Peyer's patch (tissue), 4 donors: ENCODE measurements at places on chromosomes 2 and 18.

DNA sequence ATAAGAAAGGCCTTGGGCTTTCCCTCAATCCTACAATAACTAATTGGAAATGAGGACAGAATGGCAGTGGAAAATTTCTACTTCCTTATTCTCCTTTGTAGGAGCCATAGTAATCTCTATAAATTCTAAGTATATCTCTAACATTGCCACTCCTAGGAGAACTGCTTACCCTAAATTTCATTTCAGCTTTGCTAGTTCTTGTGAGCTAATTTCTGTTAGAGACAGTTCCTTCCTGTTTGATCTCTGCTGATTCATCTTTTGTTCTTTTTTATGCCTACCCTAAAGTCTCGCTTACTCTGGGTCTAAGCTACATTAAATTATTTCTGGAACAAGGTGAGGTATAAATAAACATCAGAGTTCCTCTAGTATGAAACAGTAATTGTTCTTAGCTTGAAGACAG is 25.7 kb downstream of the ABHD3 start:
- DNase-seq: no peak
- no peak overlapping the region for H3K27ac ChIP-seq
- peaks cover 11% of the 10 kb centered on the region for H3K4me1 ChIP-seq
- H3K36me3 ChIP-seq: no peaks in the 10 kb centered on the region

DNA sequence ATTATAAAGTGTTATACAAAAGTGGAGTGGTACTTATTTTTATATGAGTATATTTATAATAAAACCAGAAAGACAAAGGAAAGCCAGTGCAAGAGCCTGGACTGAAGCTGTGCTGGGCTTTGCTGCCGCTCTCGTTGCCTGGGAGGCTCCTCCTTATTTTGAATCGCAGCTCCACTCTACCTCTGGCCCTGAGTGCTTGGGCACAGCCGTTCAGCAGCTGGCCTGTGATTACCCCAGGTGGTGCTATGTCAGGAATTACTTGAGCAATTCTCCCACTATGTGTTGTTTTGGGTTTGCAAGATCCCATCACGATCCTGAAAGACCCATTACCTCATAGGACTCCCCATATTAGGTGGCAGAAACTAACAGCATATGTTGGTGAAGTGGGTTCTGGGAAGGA is 53.0 kb upstream of the LCLAT1 start:
- H3K4me3 ChIP-seq: no peak overlapping the region
- no peaks in the 10 kb centered on the region for H3K36me3 ChIP-seq
- DNase-seq: no peak
- H3K27ac ChIP-seq: no peak overlapping the region

GRCh38 chr2:5111581-5111980 is 580.6 kb upstream of the SOX11 start:
- H3K4me1 ChIP-seq: no peaks in the 10 kb centered on the region
- H3K4me3 ChIP-seq: no peak overlapping the region
- no peaks in the 10 kb centered on the region for H3K27me3 ChIP-seq

GRCh38 chr2:234364661-234365060 is 132.2 kb downstream of the ARL4C start:
- H3K4me3 ChIP-seq: no peak overlapping the region
- DNase-seq: no peak
- no peaks in the 10 kb centered on the region for H3K27me3 ChIP-seq
- H3K36me3 ChIP-seq: no peaks in the 10 kb centered on the region
- no peaks in the 10 kb centered on the region for H3K4me1 ChIP-seq

GRCh38 chr2:51145761-51146160 is 113.8 kb upstream of the NRXN1 start:
- no peak overlapping the region for H3K27ac ChIP-seq
- H3K4me1 ChIP-seq: no peaks in the 10 kb centered on the region
- no peaks in the 10 kb centered on the region for H3K36me3 ChIP-seq
- no peak for DNase-seq
- H3K27me3 ChIP-seq: no peaks in the 10 kb centered on the region
- H3K4me3 ChIP-seq: no peak overlapping the region
